ENCODE measurements at places on chromosomes 13 and 19.

DNA sequence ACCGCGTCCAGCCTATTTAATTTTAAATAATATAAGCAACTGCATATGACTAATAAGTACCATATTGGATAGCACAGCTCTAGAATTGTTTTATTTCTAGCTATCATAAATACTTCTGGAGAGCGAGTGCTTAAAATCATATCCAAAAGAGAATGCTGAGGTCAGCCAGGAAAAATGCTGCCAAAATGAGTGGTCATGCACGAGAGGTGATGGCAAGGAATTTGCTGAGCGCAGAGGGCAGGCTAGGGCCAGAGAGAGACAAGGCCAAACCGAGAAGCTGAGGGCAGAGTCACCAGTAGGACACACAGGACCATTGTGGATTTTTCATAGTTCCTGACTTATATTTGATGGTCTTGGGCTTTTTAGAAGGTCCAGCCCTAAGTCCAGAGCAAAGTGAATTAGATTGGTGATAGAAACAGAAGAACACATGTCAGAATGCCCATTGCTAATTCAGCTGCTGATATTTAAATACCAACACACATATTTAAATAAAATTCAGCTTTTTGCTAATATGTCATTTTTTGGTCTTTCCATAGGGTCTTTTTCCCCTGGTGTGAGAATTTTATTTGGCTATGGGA is 33.6 kb upstream of the UBL3 start:
- peak; percentile 53 for DNase-seq
- no peak overlapping the region for H3K27ac ChIP-seq
- no peaks in the 10 kb centered on the region for H3K36me3 ChIP-seq
- H3K4me1 ChIP-seq = peaks cover 4% of the 10 kb centered on the region
- H3K27me3 ChIP-seq = no peaks in the 10 kb centered on the region

- H3K4me1 ChIP-seq = no peaks in the 10 kb centered on the region
- H3K27me3 ChIP-seq = no peaks in the 10 kb centered on the region
- H3K27ac ChIP-seq = no peak overlapping the region
Observed at GRCh38 chr13:60229708-60230272, 66.1 kb upstream of the DIAPH3 start.

DNA sequence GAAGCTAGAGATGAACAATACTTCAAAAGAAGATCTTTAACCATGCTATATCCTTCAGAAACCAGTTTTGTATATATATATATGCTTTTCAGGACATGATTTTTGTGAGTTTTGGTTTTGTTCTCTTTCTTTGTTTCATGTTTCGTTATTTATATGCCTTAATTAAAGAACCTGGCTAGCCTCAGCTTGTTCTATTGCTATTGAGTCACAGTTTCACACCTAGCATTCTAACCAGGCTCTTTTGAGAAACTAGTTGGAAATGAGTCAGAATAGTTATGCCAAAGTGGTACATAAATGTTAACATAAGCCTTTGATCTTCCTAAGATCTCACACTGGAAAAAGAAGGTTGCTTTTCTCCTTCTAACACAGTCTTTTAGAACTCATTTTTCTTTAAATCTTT is 1925.2 kb downstream of the OLFM4 start:
- H3K4me3 ChIP-seq = no peak overlapping the region
- no peaks in the 10 kb centered on the region for H3K4me1 ChIP-seq
- peak; percentile 30 for DNase-seq
- no peaks in the 10 kb centered on the region for H3K27me3 ChIP-seq
- no peak overlapping the region for H3K27ac ChIP-seq

- DNase-seq = no peak
- H3K27ac ChIP-seq = no peak overlapping the region
- no peaks in the 10 kb centered on the region for H3K36me3 ChIP-seq
- H3K4me3 ChIP-seq = no peak overlapping the region
- no peaks in the 10 kb centered on the region for H3K4me1 ChIP-seq
- H3K27me3 ChIP-seq = no peaks in the 10 kb centered on the region
Observed at GRCh38 chr13:111486801-111487200, 166.4 kb downstream of the TEX29 start.

GRCh38 chr13:79989217-79989661 is 351.7 kb downstream of the SPRY2 start:
- no peaks in the 10 kb centered on the region for H3K4me1 ChIP-seq
- H3K36me3 ChIP-seq = no peaks in the 10 kb centered on the region
- DNase-seq = peak; percentile 61
- H3K27me3 ChIP-seq = no peaks in the 10 kb centered on the region
- H3K27ac ChIP-seq = no peak overlapping the region

DNA sequence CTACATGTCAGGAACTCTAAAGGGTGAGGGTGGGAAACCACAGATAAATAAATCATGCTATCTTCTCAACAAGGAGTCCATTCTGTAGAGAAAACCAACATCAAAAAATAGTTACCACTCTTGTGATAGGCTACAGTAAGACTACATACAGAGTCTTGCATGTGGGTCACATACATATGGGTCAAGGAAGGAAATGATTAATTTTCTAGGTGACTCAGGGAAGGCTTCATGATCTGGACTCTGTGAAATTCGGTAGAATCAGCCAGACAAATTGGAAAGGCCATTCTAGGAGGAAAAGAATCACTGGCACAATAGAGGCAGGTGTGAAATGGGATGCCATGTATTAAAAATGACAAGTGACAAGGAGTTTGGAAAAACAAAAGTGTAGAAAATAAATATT is 638.9 kb downstream of the LIG4 start:
- no peak overlapping the region for H3K4me3 ChIP-seq
- no peak overlapping the region for H3K27ac ChIP-seq
- H3K27me3 ChIP-seq = no peaks in the 10 kb centered on the region
- no peaks in the 10 kb centered on the region for H3K36me3 ChIP-seq
- DNase-seq = no peak
